ENCODE measurements at places on chromosomes 7 and 10. TPM values are rescaled to one million over a fixed set of nuclear protein-coding genes. Genes with fewer than 3 reads are reported as not detected.

The C7orf33 gene
- not detected for total RNA-seq

The CALHM3 gene
- total RNA-seq, result not detected

The ZNF853 gene
- 2.0 TPM for total RNA-seq

The SPDYE1 gene
- 0.17 TPM for total RNA-seq

The MLXIPL gene
- not detected for total RNA-seq

The ADRA2A gene
- not detected for total RNA-seq

The INMT gene
- total RNA-seq, result 0.87 TPM

The STK31 gene
- total RNA-seq, result 1.1 TPM

The DGKI gene
- total RNA-seq, result 0.11 TPM

DNA sequence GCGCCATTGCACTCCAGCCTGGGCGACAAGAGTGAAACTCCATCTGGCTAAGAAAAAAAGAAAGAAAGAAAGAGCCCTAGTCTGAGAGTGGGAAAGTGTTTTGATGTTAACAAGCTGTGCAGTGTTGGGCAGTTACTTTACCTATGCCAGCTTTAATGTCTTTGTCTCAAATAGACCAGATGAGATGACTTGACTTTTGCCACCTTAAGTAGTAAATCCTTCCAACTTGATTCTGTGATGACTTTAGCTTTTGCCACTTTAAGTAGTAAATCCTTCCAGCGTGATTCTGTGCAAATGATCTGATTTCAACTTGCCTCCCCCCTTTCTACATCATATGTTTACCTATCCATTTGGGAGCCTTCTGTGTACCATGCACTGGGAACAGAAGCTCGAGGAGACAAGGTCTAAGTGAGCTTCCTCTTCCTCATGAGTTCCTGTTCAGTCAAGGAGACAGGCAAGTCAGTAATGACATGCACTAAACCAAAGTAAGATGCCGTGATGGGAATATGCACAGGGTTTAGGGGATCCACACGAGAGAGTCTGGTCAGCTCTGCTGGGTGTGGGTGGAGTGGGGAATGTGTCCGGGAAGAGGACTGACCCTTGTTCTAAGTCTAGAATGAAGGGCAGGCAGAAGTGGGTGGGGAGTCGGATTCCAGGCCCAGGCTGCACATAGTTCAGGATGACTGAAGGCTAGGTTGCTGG, 17.2 kb downstream of the INPP5F start:
- no peak for DNase-seq

- DNase-seq, result no peak
Observed at GRCh38 chr7:72053292-72053691, 358.8 kb downstream of the CALN1 start.

DNA sequence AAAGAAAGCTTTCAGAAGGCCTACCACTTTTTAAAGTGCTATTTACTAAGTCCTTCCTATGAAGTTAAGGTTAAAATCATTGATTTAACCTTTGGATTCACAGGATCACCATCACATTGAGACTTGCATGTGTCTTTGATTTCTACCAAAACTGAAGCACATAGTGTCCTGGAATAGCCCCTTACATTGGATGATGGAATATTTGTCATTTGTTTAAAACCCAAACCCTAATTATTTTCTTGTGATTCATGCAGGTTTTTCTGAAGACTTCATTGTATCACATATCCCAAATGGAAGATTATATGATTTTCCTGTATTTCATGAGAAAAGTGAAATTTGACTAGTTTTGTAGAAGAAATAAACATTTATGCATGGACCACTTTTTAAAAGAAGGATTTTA, 3.3 kb downstream of the SEMA3A start:
- no peak for DNase-seq

GRCh38 chr7:28169230-28169629, 11.4 kb downstream of the JAZF1 start:
- DNase-seq, result no peak

DNA sequence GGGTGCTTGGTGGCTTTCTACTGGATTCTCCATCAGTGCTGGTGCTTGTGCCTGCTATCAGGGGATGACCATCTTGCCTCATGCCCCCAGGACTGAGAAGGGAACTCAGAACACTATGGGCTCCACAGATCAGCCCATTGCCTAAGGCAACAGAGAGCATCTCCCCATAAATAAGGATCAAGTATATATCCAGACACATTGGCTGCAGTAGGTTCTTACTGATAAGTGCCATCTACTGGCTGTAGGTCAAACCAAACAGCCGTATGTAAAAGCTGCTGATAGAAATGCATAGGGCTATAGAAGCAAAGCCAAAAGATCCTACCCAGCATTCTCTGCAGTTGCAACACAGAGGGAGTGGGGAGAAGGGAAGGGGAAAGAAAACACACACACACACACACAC, 153.7 kb downstream of the CDK14 start:
- DNase-seq, result no peak

GRCh38 chr7:5077740-5078139, 32.1 kb downstream of the RBAK start:
- no peak for DNase-seq

DNA sequence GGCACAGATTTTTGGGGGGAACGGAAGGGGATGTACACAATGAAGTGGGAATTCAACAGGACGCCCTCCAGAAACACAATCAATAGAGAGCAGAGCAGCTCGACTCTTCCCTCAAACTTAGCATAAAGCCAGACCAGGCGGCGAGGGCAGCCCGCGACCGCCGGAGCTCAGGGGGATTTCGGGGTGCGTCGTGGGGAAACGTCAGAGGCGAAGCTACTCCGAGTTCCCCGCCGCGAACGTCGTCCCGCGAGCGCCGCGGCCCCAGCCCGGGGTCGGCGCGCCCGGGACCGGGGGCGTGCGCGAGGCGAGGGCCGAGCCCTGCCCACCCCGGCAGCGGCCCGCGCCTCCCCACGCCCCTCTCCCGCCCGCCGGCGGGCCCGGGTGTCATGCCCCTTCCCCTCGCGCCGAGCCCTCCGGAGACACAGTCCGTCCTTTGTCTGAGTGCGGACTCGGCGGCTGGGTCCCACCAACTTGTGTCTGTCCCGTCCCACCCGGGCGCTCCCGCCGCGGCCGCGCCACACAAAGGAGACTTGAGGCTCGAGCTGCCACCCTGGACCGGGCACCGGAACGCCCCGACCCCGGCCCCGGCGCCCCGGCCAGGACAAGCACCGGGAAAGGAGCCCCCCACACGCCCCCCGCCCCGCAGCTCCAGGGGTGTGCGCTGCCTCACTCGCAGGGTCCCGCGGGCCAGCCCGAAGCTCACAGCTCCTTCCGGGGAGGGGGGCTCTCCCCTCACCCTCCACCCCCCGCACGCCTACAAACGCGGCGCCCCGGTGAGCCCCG, 634 bp downstream of the EZH2 start:
- peak; percentile 77 for DNase-seq

DNA sequence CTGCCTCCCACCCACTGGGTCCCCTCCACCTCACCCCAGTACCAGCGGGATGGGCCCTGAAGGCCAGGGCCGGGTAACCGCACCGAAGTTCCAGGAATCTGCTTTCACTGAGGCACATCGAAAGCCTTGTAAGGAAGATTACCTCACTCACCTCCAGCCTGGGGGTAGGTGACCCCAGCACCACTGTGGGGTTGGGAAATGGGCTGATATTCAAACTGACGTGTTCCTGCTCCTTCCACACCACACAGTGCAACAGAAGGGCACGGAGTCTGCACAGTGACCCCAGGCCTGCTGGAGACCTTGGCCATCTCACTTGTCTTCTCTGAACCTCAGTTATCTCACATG, 29.8 kb downstream of the NPS start:
- no peak for DNase-seq

- DNase-seq, result no peak
Observed at GRCh38 chr7:131620673-131621609, 64.5 kb upstream of the PODXL start.

DNA sequence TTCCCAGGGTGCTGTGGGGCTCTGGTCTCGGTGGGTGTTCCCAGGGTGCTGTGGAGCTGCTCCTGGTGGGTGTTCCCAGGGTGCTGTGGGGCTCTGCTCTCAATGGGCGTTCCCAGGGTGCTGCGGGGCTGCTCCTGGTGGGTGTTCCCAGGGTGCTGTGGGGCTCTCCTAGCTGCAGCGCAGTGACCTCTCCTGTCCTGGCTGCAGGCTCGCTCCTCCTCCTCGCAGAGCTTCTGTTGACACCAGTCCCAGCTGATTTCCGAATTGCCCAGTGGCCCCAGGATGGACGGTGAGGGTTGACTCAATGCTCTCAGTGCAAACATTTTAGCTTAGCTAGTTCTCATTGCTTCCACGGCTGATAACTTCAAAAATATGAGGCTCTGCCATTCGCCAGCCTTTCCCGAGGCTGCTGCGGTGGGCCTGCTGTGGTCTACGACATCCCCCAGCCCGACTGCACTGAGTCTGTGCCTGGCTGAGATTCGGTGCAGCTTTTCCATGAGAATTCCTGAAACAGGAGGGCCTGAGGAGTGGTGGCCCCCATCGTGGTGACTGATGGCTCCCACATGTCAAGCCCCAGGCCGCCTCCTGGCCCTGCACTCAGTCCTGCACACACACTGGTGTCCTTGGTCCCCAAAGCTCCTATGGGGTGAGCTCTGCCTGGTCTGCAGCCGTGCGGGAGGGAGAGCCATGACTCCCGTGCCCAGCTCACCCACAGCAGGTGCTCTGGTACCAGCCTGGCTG, 58.3 kb upstream of the NKX6-2 start:
- no peak for DNase-seq

DNA sequence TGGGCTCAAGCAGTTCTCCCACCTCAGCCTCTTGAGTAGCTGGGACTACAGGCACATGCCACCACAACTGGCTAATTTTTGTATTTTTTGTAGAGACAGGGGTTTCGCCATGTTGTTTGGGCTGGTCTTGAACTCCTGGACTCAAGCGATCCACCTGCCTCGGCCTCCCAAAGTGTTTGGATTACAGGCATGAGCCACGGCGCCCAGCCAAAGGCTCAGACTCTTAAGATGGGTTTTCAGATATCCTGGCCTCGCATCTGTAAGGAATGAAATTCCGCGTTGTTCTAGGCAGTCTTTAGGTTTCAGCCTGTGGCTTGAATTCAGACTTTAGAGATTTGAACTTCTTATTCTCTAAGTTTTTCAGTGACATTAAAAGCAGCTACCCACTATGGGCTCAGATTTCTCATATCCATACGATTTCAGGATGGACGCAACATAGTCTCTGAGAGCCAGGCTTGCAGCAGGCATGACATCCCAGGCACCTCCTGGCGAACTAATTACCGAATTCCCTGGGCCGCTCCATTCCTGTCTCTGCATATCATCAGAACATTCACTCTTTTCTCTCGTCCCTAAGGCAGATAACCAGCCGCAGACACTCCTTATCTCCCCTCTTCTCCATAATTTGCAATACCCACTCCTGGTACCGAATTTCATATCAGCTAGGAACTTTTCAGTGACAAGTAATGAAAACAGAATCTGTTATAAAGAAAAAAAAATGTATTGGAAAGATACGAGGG, 29.7 kb downstream of the IL15RA start:
- no peak for DNase-seq

- DNase-seq, result no peak
Observed at GRCh38 chr7:73971322-73971703, 56.7 kb upstream of the ELN start.

All from CD4-positive, alpha-beta memory T cell (primary cell).